Renal pelvis (tissue), 12 donors: ENCODE measurements at places on chromosomes 13 and 19. TPM values are rescaled to one million over a fixed set of nuclear protein-coding genes. Genes with fewer than 3 reads are reported as not detected.

- DNase-seq: peak; percentile 69
These were observed 8.2 kb upstream of the SIAH3 start for GRCh38 chr13:45859705-45860104.

Gene ZNF709
- polyA plus RNA-seq: 13.9 TPM

GRCh38 chr13:113995051-113995601, 21.2 kb upstream of the C13orf46 start:
- no peak for DNase-seq

DNA sequence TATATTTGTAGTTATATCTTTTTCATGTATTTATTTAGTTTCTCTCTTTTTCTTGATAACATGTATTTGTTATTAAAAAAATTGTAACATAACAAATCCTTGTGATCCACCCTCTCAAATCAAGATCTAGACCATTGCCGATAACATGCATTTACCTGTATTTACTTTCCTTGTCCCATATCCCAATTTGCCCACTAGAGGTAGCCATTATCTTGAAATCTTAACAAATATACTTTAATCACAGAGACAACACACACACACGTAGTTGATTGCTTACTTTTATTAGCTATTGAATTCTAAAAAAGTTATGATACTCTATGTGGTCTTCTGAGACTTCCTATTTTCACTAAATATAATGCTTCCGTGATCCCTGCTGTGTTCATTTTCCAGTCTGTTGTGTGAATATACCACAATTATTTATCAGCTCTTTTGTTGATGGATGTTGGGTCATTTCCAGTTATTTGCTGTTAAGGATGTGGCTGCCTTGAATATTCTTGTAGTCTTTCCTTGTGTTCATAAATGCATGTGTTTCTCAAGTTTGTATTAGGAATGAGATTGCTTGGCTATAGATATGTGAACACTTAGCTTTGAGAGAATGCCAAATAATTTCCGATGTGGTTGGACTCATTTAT, 31.3 kb upstream of the ZMYM2 start:
- peak; percentile 10 for DNase-seq

DNA sequence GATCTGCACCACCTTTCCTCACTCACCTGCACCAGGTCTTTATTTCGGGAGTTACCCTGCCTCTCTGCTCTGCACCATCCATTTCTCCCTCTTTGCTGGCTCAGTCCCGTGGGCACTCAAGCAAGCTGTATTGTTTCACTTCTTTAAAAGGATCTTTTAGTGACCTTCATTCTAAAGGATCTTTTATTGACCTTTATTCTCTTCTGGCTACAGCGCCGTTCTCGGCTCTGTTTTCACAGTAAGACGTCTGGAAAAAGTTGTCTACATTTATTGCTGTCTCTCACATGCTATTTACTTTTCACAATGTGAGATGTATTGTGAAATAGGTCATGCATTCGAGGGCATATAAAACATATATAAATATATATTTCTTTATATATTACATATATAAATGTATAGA, 35.6 kb upstream of the ARGLU1 start:
- DNase-seq: no peak

- no peak for DNase-seq
These were observed 1.1 kb upstream of the GTF3A start for GRCh38 chr13:27423333-27423732.
